ENCODE measurements at places on chromosomes 6 and 20. TPM values are rescaled to one million over a fixed set of nuclear protein-coding genes. Genes with fewer than 3 reads are reported as not detected.

The CD83 gene
- total RNA-seq = 15.7 TPM

The ZNF322 gene
- total RNA-seq = 9.4 TPM

The PPP1R11 gene
- total RNA-seq = 8.9 TPM

The SRMS gene
- not detected for total RNA-seq

The GSTA1 gene
- total RNA-seq = not detected

The SUPT3H gene
- 5.5 TPM for total RNA-seq
